Amniotic epithelial cell (primary cell): ENCODE measurements at places on chromosomes 3 and 15.

DNA sequence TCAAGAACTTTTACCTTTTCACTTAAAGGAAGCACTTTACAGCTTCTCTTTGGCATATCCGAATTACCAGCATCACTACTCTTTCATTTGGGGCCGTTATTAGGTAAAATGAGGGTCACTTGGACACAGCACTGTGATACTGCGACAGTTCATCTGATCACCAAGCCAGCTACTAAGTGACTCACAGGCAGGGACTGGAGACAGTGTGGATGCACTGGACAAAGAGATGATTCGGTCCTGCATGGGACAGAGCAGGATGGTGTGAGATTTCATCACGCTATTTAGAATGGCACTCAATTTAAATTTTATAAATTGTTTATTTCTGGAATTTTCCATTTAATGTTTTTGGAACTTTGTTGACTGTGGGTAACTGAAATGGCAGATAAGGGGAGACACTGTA is 166.9 kb upstream of the IL12A start:
- no peak for DNase-seq

GRCh38 chr15:72315706-72316370 is 4.1 kb downstream of the CELF6 start:
- no peak for DNase-seq

- peak; percentile 87 for DNase-seq
Measured at GRCh38 chr3:103499132-103499900, 1064.5 kb downstream of the ZPLD1 start.

DNA sequence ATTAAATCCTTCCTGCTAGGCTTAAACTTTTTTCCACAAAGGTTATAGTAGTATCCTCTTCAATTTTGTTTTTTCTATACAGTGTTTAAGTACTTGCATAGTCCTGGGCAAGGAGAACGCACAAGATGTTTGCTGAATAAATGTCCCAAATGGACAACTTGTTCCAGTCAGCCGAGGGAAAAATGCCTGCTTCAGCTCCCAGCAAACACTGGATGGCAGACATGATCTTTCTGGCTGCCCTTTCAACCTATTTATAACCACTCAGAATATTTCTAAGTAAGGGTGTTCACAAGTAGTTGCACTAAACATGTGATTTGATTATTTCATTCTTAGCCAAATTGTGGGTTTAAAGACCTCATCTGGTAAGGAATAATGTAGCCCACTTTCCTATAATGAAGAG is 29.8 kb downstream of the GNB4 start:
- DNase-seq: peak; percentile 59

DNA sequence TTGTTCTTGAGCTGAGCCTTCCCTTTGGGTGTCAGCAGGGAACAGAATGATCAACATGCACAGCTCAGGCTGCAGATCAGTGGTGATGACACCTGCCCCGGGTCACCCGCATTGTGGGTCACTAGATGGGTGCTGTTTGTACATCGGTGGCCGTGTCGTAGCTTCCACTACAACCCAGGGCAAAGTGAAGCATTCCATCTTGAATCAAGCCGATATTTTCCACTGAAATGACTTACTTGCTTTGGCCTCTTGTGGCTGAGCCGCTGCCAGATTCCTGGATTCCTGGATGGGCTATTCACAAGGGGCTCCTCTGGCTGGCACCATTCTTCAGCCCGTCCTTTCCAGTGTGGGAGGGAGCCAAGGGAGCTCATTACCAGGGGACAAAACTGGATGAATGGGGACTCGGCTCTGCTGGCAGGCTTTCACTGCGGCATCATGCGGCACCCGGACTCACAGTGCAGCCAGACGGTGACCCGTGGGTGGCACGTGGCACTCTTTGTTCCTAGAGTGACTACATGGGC is 65.6 kb downstream of the SLCO3A1 start:
- DNase-seq: no peak

DNA sequence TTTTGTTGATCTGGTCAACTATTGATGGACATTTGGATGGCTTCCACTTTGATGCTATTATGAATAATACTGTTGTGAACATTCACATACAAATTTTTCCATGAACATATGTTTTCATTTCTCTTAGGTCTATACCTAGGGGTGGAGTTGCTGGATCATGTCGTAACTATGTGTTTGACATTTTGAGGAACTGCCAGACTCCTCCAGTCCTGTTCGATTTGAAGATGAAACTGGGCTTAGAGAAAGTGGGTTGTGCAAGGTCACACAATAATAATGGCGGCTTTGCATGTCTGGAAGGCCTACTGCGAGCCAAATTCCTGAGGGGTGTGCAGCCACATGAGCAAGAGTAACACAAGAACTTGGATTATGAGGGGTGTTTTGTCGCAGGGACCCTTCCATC is 2.6 kb downstream of the TSEN2 start:
- DNase-seq: no peak

- DNase-seq: no peak
Measured at GRCh38 chr3:197064771-197065170, 35.2 kb upstream of the MELTF start.

DNA sequence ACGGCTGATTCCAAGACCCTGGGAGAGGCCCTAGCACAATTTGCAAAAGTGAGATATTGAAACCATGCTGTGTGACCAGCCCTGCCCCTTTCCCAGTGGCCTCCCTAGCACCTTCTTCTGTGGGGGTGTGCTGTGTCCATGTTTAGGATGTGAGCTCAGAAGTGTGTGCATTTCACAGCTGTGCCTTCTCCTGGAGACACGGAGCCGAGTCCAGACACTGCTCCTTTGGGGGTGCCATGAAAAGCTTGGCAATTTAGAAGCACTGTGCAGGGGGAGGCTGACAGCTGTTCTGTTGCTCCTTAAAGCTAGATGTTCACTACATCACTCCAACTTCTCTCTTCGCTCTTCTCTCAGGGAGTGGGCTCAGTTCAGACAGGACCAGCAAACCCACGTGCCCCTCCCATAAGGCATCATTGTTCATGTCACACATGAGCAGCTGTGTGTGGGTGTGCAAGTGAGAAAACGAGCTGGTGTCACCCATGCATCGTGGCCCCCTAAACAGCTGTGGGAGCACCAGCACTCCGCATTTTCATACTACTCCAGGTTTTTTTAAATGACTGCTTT is 492.6 kb downstream of the GABRG3 start:
- DNase-seq: no peak

DNA sequence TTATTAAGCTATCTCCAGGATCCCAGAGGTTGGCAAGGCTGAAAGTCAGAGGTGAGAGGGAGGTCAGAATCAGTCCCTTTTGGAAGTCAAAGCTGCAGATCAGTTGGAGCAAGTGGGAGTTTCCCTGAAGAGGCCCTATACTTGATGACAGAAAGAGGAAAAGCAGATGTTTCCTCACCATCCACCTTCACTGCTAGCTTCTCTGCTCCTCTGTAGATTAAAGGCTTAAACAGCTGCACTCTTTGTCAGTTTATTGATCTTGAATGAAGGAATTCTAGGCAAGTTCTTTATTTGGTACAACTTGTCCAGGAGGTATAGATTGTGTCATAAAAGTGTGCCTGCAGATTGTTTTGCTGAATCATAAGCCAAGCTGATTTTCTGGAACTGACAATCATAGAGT is 408.2 kb upstream of the TGFBR2 start:
- peak; percentile 48 for DNase-seq

GRCh38 chr3:36403661-36404060 is 23.4 kb downstream of the STAC start:
- no peak for DNase-seq

- DNase-seq: no peak
Measured at GRCh38 chr15:77028451-77029165, 33.7 kb downstream of the PSTPIP1 start.

- peak; percentile 69 for DNase-seq
Measured at GRCh38 chr3:47455806-47456452, 19.8 kb downstream of the SCAP start.

GRCh38 chr15:90360746-90361145 is 8.7 kb downstream of the ZNF774 start:
- no peak for DNase-seq

DNA sequence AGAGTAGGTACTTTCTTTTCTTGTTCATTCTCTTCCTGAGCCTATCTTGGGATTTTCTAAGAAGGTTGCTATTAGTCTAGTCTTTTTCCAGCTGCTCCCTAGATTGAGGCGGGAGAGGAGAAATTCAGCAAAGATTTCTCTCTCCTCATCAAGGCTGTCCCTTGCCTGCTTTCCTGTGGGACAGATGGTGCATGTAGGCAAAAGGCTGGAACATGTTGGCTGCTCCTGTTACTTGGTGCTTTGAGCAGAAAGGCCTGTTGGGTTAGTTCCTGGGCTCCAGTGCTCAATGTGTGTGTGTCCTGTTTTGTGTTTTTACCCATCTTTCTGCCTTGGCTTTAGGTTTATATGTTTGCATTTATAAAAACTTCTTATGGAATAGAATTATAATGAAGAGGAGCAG is 9.1 kb upstream of the SNRPN start:
- DNase-seq: no peak

GRCh38 chr15:78933823-78934654 is 10.8 kb downstream of the CTSH start:
- no peak for DNase-seq

- DNase-seq: peak; percentile 63
Measured at GRCh38 chr3:71710906-71711494, 14.2 kb downstream of the EIF4E3 start.

DNA sequence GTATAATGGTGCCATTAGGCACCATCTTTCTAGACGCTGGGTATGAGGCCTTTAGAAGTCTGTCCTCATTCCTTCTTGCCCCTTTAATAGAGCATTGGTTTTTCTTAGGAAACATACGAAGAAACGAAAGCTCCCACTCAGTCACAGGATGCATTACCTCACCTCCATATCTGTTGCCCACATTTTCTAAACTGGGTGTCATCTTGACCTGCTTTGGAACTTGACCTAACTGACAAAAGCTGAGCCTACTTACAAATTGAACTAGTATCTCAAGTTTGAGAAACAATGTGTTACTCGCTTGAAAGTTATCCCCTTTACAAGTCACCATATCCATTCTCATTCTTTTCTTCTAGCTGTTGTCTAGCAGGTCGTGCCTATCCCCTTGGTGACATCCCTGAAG is 102.7 kb downstream of the VPS8 start:
- peak; percentile 51 for DNase-seq

DNA sequence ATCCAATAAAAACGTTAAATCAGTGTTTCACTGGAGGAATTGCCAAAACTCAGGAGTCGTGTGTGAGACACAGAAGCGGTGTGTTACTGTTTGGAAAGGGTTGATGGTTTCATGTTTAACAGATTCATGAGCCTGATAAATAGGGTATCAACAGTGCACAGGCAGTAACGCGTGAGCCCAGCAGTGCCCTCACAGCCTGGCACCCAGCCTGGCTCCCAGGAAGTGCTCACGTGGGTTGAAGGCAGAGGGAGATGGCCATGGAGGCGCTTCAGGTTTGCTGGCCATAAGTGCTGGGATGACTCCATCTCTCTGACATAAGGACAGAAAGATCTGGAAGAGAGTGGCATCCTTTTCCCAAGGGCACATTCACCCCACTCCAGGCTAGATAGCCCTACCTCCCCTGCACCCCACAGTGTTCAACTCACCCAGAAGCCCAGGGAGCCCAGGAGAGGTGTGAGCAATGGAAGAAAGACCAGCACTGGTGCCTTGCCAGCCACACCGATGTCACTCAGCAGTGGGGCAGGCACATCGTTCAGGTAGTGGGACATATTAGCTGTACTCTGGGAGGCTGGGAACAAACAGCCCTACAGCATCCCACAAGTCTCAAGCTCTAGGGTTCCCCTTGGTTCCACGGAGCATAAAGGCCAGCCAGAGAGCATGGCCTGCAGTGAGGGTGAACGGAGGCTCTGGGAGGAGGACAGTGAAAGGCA is 164.3 kb downstream of the LRRK1 start:
- no peak for DNase-seq

DNA sequence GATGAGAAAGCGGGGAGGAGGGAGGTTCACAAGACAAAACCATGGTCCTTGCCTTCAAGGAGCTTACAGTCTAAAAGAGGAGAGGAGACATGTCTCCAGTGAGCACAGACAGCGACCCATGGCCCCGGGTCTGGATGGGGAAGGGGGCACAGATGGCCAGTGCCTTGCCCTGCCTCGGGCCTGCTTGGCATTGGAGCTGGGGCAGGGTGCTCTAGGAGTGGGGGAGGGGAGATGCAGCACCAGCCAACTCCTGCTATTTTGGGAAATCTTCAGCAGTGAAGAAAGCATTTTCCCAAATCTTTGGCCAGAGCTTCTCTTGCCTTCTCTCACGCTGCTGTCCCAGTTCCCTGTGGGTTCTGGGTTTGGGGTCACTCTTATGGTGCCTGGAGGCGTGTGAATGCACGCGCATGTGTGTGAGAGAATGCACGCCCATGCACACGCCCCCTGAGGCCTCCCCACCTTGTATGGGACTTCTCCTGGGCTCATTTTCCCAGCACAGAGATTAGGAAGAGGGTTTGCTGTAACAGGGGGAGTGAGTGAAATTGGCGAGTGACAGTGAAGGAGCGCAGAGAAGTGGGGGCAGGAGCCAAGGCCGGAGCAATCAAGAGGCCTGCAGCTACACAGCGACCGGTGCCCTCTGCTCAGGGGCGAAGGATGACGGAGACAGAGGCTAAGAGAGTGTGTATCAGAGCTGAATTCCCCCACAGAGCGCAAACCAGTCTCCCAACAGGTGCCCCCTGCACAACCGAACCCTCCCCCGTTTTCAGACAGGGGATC is 71.5 kb downstream of the SEMA5B start:
- DNase-seq: no peak

- peak; percentile 69 for DNase-seq
Measured at GRCh38 chr3:126083913-126084767, at the start of gene SLC41A3. Gene SLC41A3 (minus strand): TSS chr3:126084124. CDS start chr3:126068219, 15,905 bp downstream.

DNA sequence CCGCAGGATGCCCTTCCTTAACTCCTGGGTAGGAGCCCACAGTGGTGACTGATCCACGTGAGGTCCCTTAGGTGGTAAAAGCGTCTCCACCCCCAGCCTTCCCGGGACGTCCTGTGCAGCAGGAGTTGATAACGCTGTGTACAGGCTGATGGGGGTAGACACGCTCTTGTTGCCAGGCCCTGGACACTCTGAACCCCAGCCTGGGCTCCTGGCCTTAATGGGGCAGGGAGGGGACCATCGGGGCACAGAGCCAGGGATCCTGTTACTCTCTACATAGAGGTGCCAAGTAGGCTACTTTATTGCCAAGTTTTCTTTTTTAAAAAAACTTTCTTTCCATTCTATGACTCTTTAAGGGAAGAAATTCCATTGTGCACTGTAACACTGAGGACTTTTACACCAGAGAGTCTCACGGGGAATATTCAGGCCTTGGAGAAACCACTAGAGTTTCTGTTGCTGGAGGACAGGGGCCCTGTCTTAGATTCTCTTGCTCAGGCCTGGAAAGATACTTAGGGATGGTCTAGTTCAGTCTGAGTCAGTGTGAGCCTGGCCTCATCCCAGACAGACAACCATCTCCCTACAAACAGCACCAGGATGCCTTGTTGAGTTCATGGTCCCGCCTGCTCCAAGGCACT is 104.3 kb upstream of the RNU6-1 start:
- no peak for DNase-seq

- peak; percentile 7 for DNase-seq
Measured at GRCh38 chr15:25501828-25502446, 63.1 kb upstream of the UBE3A start.

- DNase-seq: peak; percentile 14
Measured at GRCh38 chr3:134754768-134755559, 40.1 kb upstream of the EPHB1 start.
